ENCODE measurements at places on chromosomes 3 and 15.

DNA sequence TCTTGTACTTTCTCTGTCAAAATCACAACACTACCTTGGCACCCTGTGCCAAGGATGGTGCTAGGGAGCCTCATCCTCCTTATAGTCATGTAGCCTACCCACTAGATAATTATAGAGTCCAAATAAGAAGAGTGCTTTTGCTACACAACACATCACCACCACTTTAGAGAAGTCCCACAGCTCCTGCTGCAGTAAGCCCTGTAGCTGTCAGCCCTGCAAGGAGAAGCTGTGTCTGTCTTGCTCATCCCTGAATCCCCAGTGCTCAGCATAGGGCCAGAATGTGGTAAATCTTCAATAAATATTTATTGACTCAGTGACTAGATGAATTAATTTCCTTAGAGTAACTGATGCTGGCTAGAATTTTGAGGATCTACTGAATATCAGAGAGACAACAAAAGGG is 190.8 kb downstream of the ZNF621 start:
- no peak for DNase-seq

DNA sequence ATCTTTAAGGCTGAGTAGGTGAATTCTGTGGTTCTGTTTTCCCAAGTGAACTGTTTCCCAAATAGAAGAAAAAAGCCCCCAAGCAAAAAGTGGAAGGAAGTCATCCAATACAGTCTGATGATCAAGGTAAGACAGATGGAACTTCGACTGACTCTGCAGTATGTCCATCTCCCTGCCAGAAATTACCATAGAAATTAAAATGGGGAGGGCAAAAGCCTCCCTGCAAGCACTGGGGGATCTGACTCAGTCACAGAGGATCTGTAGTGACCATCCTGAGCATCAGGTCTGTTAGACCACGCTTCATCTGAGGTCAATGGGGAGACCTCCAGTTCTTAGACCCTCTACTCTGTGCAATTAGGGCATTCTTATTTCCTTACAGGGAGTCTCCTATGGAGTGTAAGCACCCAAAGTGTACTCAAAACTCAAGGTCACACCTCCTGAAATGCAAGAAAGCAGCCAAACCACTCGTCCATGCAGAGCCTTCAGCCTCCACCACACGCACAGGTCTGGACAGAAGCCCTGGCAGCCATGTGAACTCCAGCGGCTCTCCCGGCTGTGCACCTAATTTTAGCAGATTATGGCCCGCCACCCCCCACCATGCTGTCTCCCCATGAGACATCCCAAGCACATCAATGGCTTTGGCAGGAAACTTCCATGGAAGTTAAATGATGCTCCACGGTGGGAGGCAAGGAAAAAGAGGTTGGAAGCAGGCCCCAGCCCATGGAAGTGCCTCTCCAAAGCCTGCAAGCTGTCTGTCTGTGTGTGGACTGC is 348.7 kb downstream of the NTRK3 start:
- DNase-seq: no peak

DNA sequence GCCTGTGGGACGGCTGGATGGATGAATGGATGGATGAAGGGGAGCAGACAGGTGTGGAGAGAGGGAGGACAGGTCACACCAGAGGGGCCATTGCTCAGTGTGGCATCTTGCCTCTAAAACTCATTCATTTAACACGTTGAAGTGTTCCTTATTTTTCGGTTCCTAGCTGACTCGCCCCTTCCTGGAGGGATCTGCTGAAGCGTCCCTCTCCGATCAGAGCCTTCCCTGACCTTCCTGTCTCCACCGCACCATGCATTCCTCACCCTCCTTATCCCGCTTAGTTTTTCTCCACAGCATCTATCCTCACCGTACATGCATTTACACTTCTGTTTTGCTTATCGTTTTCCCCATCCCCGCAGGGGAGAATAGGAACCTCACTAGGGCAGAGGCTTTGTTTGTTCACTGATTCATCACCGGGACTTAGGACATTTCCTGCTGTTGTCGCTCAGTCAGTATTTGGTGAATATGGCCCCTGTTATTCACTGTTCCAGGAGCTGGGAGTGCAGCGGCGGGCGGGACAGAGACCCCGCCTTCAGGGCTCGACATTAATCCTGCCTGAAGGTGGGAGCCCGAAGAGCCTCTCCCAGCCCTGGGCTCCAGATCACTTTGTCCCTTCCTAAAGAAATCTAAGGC is 32.0 kb downstream of the FOXL2 start:
- DNase-seq: peak; percentile 73

GRCh38 chr3:132285620-132285945 is 31.6 kb upstream of the ACP3 start:
- DNase-seq: no peak

DNA sequence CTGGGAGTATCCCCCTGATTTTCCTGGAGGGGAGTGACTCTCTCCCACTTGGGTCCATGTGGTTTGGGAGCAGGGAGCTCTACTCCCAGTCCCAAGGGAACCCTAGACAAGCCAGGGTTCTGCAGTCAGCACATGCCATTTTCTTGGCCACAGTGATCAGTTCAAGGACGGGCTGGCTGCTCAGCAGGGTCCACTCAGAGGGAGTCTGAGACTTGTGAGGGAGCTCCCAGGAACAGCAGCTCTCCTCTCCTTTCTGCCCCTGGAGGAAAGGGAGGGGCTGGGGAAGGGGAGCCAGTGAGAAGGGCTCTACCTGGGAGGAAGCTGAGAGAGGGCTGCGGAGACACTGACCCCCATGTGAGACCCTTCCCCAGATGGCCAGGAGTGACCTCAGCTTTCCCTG is 29.1 kb upstream of the LMCD1 start:
- DNase-seq: no peak

Data from epithelial cell of esophagus (primary cell).